AG08395 (cell line): ENCODE measurements at places on chromosomes 2 and 18.

DNA sequence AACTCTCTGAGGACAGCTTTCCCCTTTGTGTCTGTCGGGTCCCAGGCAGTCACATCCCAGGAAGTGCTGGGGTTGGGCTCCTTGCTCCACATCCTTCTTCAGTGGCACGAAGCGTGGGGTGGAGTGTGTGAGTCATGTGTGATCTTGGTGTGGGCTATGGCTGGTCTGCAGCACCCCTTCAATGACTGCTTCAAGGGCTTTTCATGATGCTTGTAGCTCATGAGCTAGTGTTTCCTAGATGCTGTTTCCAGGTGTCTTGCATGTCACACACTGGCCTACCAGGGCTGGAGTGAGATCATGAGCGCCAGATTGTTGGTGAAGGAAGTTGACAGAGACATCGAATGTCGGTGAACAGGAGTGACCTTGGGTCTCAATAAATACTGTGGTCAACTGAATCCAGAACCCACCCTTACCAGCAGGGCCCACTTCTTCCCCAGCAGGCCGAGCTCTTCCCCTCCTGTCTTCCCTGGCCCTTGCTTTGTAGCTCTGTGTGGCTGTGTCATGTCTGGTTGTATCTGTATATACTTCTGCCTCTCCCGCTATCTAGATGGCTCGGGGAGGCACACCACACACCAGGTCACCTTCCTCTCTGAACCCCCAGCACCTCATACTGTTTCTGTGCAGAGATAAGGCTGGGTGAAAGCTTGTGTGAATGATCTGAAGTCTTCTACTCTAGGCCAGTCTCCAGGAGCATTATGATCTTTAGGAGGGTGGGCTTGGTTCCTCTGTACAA lies 3.8 kb downstream of the C2orf92 start:
- DNase-seq = no peak

- DNase-seq = no peak
These were observed 27.0 kb downstream of the TMEM182 start for GRCh38 chr2:102788885-102789260.

DNA sequence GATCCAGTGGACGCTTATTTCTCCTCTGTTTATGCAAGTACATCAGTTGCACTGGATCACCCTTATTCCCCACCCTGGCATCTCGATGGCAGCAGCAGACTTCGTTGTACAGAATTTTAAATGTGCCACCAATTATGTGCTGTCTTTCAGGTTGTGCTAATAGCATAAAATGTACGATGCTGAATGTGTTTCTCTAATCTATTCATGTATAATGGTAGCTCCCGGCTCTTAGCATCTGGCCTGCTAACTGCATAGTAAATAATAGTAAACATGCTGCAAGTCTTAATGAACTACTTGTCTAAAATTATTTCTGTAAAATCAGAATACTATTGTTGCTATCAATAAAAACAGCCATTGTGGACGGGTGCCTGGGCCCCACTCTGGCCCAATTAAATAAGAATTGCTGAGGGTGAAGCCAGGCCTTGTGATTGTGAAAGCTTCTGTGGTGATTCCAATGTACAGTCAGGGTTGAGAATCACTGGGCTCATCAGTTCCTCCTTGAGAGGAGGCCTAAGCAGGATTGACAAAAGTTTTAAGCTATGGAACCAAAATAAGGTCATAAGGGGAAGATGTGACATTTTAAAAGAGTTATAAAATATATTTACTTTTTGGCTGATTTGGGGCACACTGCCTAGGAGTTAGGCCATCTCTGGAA lies 14.4 kb upstream of the MYO3B start:
- peak; percentile 15 for DNase-seq

DNA sequence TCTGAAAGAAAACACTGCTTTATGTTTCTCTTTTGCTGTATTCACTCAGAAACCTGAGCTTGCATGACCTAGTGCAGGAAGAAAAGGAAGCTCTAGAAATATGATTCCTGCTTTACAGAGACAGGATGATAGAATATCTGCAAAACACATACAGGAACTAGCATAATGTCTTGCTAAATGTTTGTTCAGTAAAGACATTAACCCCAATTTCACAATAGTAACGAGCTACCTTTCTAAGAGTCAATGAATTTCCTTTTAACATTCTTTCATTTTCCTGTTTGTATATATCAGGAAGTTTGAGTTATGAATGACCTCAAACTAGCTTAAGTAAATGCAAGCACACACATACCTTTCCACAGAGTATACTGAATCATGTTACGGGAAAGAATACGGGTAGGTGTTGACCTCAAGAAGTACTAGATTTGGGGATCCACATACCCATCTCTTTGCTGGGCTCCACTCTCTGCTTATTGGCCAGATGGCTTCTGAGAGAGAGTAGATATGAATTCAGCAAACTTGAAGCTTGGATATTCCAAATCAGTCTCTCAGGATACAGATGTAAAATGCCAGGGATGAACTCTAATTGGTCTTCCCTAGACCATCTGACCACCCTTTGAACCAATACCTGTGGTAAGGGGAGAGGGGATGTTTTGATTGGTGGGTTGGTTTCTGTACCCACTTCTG lies 18.2 kb upstream of the ACSL3 start:
- DNase-seq = no peak

DNA sequence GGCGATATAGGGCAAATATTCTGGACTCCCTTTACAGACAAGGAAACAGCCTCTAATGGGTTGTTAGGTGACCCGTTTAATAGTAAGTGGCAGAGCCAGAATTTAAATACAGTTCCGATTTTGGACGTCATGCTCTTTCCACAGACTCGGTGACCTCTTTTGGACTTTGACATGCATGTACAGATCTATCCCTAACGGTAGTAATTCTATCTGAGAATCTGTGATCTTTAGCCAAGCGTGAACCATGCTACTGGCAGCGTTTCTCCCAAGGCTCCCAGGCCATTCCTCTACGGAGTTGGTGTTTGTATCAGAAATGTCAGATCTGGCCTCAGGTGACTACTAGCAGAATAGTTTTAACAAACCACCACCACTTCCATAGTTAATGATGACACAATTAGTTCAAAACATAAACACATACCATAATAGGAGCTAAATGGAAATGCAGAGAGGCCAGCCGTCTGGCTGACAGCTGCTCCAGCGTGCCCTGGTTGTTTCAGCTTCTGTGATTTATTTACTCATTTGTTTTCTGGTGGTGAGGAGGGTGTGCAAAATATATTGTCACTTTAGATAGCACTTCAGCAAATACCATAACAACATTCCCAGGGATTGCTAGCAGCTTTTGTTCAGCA lies 304.6 kb upstream of the LYPD1 start:
- no peak for DNase-seq

DNA sequence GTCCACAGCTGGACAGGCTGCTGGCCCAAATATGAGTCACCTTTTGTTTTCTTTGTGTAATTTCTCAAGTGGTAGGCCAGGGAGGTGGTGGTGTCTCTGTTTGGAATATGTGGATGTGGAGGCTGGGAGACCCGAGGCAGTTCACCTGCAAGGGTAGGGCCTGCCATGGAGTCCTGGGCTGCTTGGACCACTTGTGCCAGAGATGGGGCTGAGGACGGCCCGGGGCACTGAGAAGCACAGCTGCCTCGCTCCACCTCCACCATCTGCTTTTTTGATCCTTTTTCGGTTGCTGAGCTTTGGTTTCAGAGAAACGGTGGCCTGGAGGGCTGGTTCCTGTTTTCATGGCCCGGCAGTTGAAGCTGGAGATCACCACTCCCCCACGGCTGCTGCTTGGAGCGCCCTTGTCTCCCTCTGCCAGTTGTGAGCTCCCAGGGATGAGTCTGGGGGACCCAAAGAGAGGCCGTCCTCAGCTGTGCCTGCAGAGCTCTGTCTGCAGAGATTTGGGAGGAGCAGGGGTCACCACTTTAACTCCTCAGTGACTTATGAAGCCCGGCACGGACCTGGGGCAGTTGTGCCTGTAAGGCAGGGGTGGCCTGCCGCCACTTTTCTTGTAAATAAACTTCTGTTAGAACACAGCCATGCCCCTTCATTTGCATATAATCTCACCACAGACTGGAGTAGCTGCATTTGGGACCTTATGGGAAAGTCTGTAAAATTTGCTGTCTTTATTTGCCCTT lies 67.6 kb upstream of the MCFD2 start:
- peak; percentile 50 for DNase-seq

DNA sequence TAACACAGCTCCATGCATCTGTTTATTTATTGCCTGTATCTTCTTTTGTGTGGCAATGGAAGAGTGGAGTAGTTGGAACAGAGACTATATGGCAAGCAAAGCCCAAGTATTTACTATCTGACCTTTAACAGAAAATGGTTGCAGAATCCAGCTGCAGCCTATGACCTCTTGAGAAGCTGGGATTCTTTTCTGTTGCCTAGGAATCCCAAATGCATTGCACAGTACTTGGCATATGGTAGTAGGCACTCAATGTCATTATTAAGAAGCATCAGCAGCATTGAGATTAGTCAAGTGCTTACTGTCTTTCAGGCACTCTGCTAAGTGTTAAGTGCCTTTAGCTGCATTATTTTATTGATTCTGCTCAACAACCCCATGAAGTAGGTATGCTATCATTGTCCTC lies 331.6 kb downstream of the CCDC85A start:
- DNase-seq = no peak
